GM03348 (cell line): ENCODE measurements at places on chromosomes 7 and 10.
A peak's percentile ranks its signal among the peaks of the same experiment; 100 is the strongest.

DNA sequence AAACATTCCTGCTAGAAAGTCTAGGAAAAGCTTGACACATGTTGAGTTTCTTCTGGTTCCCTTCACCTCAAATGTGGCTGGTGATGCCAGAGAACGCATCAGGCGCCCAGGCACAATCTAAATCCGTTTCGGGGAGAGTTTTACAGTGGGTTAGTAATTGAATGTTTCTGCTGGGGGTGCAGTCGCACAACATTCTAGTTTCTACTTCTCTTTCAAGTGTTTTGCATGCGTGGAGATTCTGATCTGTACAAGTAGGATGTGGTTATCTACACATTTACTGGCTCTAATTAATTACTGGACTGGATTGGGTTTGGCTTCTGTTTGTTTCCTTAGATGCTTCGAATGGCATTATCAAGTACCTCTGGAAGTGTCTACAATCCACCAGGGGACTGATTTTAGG, 173.8 kb downstream of the TMEM26 start:
- no peak for DNase-seq

- DNase-seq = no peak
Observed at GRCh38 chr10:96344178-96344577, 14.6 kb downstream of the OPALIN start.

DNA sequence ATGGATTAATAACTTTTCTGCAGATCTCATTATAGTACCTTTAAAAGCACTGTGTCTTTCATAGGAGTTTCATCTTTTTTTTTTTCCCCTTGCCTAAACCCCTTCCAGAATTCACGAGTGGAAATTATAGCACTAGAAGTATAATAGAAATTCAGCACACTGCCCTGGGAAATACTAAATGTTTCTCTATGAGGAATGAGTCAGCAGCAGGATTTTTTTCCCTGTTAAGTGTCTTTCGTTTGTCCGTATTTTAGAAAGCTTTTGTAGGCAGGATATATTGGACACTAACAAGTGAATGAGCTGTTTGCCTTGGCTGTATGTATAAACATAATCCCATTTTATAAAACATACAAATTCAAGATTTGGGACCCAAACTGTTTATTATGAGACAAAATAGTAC, 105.8 kb downstream of the EXOC4 start:
- peak; percentile 39 for DNase-seq

DNA sequence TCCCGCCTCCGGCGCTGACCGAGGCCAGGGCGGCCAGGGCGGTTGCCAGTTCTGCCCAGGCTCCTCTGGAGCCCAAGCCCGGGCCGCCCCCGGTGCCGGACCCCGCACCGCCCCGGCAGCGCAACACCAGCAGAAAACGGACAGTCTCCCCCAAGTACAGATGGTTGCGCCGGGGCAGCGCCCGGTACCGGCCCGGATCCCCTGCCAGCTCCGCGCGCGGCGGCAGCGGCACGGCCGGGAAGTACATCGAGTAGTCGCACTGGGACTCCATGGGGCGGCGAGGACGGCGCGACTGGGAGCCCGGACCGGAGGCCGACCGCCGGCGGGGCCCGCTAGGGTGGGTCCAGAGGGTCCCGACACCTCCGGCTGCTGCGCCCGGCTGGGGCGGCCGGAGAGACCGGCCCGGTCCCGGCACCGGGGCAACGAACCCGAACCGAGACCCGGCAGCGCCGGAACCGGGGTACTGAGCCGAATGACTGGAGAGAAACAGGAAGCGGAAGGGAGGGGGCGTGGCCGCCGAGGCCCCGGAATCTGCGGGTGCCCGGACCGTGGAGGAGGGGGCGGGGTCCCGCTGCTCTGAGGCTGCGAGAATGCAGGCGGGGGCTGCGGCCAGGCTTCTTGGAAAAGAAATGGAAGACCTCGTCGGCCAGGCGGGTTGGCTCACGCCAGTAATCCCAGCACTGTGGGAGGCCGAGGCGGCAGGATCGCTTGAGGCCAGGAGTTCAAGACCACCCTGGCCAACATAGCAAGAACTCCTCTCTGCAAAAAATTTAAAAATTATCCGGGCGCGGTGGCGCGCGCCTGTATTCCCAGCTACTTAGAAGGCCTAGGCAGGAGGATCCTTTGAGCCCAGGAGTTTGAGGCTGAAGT, at the start of gene TRAPPC14:
Gene TRAPPC14, minus strand, starts transcription at position 495 of the 870 bp plus-strand sequence. Its CDS starts 224 bp downstream, at position 271.
- peak; percentile 98 for DNase-seq

GRCh38 chr10:51244748-51245490, 170.6 kb downstream of the PRKG1 start:
- DNase-seq = peak; percentile 56

DNA sequence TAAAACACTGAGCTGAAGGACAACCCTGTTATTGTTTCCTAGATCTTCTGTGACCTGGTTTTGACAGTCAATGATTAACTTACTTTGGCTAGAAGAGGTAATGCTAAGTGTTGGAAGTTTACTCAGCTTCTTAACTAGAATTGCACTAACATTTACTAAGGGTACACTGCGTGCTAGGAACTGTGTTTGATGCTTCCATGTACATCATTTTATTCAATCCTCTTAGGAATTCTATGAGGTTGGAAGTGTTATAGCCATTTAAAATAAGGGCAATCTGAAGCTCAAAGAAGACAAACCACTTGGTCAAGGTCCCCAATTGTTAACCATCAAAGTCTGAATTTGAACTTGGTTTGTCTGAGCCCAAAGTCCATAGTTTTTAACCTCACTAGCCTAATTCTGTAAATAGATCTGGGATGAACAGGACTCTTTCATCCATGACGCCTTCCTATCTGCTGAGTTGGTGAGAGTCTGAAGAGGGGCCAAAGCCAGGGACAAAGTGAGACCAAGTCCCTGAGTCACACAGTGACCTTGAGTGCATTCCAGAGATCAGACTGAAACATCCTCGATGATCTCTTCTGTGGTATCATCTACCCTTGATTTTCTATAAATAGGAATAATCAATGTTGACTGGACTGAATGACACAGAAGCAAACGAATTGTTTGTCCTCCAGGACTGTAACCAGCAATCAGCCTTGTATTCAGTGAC, 29.2 kb upstream of the ZNRF2 start:
- DNase-seq = no peak

DNA sequence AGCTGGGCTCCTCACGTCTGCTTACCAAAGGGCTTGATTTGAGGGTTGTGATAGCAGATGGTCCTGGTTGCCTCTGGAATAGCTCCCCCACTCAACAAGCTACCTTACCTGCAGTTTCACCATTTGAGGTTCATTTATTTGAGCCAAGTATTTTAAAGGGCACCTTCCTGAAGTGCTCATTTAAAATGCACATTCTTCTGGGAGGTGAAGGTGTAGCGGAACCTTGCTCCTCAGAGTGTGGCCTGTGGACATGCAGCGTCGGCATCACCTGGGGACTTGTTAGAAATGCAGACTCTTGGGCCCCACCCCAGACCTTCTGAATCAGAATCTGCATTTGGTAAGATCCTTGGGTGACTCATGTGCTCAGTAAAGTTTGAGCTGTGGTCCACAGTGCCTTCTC, 2.3 kb downstream of the CDH23 start:
- DNase-seq = no peak

GRCh38 chr10:14583252-14583651, 191.4 kb downstream of the FAM107B start:
- DNase-seq = no peak

- no peak for DNase-seq
Observed at GRCh38 chr10:26799342-26799741, 61.4 kb downstream of the ABI1 start.

GRCh38 chr7:100686822-100687211, 7.2 kb downstream of the GIGYF1 start:
- DNase-seq = no peak

- no peak for DNase-seq
Observed at GRCh38 chr7:107847168-107847835, 43.7 kb upstream of the DLD start.

GRCh38 chr7:107631588-107632491, 28.8 kb upstream of the SLC26A4 start:
- no peak for DNase-seq

GRCh38 chr10:89347701-89348457, 20.1 kb downstream of the IFIT3 start:
- no peak for DNase-seq

GRCh38 chr7:6307762-6308161, 35.3 kb upstream of the CYTH3 start:
- no peak for DNase-seq

DNA sequence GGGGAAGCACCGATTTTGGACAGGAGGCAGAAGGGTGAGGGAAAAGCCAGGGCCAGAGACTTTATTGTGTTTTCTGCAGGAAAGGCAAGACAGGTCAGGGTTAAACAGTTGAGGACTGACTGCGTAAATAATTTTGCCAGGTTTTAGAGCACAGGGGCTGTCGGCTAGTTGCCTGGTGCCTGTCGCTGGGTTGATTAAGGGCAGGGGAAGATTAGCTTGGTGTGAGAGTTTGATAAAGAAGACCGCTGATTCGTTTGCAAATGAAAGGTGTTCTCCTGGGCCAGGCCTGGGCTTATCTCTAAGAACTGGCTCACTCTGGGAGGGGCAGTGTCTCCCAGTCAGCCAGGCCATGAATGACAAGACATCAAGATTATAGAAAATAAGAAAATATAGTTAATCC, 75.6 kb downstream of the SLC37A3 start:
- no peak for DNase-seq

DNA sequence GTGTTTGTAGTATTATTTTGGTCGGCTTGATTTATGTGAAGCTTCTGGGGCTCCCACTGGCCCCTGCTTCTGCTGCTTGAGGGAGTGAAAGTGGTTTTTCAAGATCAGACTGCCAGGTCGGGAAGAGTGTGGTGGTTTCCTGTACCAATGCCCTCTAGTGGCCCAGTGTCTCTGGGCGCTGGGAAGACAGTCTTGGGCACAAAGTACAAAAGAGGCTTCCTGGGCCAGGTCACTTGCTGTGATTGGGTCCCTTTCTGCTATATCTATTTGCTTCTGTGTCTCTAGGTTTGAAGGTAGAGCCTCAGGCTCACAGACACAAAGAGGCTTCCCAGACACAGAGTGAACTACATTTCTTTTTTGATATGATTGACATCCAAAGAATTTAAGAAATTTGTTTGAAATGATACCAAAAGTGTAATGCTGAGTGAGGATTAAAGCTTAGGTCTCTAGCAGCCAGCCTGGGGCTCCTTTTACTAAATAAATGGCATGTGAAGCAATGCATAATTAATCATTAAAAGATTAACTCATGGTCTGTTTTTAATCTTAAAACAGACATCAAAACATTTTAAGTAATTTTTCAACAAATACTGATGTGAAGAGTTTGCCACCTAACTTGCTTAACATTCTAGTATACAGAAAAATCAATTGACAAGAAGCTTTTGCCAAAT, 36.3 kb downstream of the ABCB1 start:
- DNase-seq = peak; percentile 5

- no peak for DNase-seq
Observed at GRCh38 chr7:15464667-15465121, 97.1 kb downstream of the AGMO start.

- DNase-seq = no peak
Observed at GRCh38 chr10:79498291-79498829, 14.0 kb upstream of the EIF5AL1 start.

DNA sequence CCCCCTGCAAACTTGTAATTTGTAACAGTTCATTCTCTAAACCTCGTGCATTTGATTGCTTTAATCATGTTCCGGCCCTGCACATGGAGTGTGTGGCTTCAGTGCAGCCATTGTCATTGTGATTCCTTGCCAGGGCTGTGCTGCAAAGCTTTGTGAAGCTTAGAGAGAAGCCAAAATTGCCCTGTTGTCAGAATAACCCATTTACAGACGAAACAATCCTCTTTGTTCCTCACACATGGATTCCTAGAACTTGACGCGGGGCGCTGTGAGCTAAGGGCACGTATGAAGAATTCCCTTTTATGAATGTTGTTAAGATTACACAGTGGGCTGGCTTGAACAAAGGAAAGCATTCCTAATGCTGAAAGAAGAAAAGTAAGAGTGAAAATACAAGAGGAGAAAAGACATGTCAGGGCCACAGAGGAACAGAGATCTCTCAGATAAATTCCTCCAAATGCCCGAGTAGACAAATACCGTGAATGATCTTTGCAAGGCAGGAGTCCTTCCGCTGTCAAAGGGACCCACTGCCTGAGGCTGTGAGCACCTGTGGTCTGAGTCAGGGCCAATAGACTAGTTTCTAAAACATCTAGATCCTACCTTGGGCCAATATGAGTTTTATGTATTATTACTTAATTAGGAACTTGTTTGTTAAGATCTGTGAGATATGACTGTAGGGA, 205.4 kb upstream of the C7orf33 start:
- DNase-seq = no peak

DNA sequence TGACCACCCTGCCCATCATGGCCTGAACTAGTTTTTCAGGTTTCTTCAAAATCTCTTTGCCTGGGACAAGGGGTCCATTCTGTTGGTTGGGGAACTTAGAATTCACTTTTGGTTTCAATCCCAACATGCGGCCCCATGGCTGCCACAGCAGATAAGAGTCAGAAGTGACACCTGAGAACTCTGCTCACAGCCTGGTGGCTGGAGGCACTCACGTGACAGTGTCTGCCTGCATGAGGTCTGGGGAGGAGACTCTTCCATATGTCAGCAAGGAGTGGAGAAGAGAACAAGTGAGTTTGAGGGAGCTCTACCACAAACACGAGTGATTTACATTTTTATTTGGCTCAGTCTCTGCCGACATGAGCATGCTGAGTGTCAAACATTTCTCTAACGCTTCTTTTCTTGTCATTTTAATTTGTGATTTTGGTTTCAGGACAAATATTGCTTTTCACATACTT, 370.4 kb downstream of the TNS3 start:
- no peak for DNase-seq

GRCh38 chr10:132377326-132377725, 19.7 kb upstream of the PWWP2B start:
- DNase-seq = no peak
